ENCODE measurements at places on chromosomes 11 and 22.

GRCh38 chr11:108561535-108561991, 32.0 kb downstream of the EXPH5 start:
- peak; percentile 42 for DNase-seq

DNA sequence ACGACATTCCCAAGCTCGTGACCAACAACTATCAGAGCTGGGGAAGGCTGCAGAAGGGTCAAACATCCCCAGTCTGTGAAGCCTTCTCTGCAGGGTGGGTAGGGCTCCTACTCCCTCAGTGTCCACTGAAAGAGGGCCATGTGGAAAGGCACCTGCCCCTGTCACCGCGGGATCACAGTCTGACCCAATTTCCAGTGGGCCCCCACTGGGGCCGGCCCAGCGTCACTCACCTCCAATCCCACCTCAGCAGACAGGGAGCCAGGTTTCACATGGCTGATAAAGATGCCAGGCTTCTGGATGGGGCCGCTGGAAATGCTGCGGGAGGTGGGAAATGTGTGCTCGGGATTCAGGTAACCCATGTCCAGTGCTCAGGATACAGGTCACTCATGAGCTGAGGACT, 20.0 kb downstream of the USH1C start:
- DNase-seq, result no peak

GRCh38 chr22:30398685-30399680, 2.2 kb downstream of the SEC14L2 start:
- DNase-seq, result peak; percentile 61

DNA sequence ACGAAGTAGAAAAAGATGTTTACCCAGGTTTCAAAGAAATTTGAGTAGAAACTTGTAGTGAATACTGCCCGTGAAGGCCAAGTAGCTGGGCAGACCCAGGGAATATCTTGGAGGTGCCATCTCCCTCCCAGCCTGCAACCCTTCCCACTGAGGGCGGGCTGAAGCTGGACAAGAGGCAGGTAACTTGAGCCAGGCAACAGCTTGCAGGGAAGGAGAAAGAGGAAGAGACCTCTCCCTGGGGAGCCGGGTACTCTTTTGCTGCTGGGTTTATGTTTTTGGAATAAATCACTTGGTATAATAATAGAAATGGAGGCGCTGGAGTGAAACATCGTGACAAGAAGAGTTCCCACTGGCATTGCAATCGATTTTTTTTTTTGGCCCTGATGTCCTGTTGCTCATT, 49.4 kb upstream of the JAM3 start:
- no peak for DNase-seq

DNA sequence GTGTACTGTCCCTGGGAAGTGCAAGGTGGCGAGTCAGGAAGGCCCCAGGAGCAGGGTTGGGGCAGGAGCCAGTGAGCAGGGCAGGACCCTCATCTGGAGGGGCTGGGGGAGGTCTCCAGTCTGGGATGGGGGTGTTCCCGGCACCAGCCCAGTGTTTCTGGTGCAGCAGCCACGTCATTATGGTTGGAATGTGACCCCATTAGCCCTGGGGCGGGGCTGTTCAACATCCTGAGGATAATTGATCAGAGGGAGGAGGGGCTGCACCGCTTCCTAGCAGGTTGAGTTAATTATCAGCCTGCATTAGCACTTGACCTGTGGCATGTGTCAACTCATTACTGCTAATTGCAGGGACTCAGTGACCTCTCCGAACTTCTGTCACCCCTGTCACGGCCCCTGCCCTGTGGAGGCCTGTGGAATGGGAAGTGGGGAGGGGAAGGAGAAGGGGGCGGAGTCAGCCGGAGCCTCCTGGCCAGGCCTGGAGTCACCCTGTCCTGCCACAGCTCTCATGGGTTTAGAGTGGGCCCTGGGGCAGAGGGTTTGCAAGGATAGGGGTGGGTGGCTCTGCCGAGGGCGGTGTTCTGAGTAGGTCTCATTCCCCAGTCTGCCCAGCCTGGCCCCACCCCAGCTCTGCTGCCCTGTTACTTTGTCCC, 52.8 kb upstream of the CCDC188 start:
- peak; percentile 47 for DNase-seq

Measured in GM23248 (cell line).